Natural killer cell (primary cell): ENCODE measurements at places on chromosomes 4 and X. TPM values are rescaled to one million over a fixed set of nuclear protein-coding genes. Genes with fewer than 3 reads are reported as not detected.

SLC49A3 gene
- total RNA-seq = 10.0 TPM

GATA1 gene
- total RNA-seq = 0.49 TPM

IGSF1 gene
- not detected for total RNA-seq

PCDH10 gene
- total RNA-seq = not detected

NPNT gene
- not detected for total RNA-seq
